CD4-positive, alpha-beta T cell treated with Interleukin-6 for 4 hours (primary cell): ENCODE measurements at places on chromosomes 12 and 14.

GRCh38 chr14:79836577-79836976 lies 374.7 kb downstream of the DIO2 start:
- no peak for DNase-seq

DNA sequence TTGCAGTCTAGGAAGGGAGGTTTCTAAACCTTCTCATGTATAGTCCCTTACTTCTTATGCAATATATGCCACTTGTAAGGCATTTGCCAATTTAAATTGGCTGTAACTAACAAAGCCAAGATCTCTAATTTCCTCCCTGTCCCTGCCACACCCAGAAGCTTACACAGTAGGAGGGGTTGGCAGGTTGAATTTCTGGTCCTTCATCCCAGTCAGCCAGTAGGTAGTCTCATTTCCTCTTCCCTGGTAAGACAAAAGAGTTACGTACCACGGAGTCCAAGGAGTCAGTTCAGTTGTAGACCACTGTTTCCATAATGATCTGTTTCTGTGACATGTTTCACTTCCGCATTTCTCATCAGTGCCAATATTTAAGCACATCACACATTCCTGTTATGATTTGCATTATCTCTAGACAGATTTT lies 47.0 kb upstream of the PLBD1 start:
- no peak for DNase-seq

GRCh38 chr14:88417594-88417993 lies 32.1 kb downstream of the SPATA7 start:
- no peak for DNase-seq

GRCh38 chr12:124461851-124462623 lies 105.4 kb downstream of the NCOR2 start:
- no peak for DNase-seq

DNA sequence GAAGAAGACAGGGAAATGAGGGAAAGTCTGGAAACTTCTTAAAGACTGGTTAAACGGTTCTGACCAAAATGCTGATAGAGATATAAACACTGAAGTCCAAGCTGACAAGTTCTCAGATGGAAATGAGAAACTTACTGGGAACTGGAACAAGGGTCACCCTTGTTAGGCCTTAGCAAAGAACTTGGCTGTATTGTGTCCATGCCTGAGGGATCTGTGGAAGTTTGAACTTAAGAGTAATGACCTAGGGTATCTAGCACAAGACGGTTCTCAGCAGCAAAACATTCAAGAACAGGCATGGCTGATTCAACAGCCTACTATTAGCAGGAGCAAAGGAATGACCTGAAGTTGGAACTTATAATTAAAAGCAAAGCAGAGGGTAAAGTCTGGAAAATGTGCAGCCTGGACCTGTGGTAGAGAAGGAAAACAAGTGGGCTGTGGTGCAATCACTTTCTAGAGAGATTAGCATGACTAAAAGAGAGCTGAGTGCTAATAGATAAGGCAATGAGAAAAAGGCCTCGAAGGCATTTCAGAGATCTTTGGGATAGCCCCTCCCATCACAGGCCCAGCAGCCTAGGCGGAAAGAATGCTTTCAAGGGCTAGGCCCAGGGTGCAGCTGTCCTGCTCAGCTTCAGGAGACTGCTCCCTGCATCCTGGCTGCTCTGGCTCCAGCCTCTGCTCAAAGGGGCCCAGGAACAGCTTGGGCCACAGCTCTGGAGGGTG lies 60.3 kb downstream of the ATP2B1 start:
- no peak for DNase-seq

DNA sequence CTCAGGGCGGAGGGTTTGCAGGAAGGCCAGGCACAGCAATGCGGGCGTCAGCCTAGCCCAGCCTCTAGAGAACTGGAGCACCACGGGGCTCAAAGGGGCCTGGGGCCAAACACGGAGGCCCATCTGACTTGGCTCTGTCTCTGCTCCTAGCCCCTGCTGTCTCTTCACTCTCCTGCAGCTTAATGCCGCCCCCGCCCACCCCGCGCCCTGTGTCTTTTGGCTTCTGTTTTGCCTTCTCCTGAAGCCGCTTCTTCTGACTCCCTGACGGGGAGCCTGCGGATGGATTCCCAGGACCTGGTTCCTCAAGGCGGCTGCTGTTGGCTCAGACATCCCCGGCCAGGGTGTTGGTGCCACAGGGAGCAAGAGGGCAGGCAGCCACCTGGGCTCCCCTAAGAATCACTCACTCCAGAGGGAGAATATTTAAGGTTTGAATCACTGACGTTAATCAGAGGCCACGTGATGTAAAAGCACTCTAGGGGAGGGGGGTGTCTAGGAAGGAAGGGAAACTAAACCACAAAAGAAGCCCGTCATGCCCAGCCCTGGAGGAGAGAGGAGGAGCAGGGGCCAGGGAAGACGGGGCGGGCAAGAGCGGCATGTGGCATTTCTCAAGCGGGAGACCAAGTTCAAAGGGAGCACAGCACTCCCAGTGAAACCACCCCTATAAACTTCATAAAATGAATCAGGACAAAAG lies 36.9 kb upstream of the PRMT8 start:
- no peak for DNase-seq

- no peak for DNase-seq
Observed at GRCh38 chr12:86261578-86261977, 5.4 kb upstream of the MGAT4C start.

GRCh38 chr12:115394496-115395220 lies 710.7 kb upstream of the TBX3 start:
- DNase-seq, result no peak
